ENCODE measurements at places on chromosomes 6 and 20. TPM values are rescaled to one million over a fixed set of nuclear protein-coding genes. Genes with fewer than 3 reads are reported as not detected.

GRCh38 chr20:9626357-9626756, 112.0 kb downstream of the LAMP5 start:
- DNase-seq: no peak

DNA sequence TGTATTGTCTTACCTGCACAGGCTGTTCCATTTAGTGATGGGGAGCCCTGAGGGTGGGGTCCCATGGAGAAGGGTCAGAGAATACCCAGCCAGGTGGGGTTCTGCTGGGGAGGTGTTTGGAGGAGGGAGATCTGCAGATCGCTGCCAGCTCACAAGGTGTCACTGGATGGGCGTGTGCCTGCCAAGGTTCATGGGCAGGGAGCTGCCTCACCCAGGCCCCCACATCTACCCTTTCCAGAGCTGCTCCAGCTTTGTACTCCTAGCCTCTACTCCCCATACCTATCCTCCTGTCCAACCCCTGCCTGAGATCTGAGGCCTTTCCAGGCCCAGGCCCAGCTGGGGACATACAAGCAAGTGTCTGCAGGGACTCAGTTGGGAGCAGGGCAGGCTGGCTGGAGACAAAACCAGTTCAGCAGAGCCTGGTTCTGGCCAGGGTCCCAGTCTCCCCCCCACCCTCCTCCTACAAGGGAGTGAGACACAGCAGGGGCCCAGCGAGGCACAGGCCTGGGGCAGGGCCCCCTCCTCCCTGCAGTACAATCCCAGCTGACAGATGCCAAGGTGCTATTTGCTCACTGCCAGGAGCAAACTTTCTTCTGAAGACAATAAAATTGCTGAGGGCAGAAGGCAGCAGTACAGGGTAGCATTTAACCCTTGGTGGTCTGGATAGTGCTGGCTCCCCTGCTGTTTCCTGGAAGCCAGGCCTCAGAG, 19.7 kb downstream of the SPDEF start:
- no peak for DNase-seq

DNA sequence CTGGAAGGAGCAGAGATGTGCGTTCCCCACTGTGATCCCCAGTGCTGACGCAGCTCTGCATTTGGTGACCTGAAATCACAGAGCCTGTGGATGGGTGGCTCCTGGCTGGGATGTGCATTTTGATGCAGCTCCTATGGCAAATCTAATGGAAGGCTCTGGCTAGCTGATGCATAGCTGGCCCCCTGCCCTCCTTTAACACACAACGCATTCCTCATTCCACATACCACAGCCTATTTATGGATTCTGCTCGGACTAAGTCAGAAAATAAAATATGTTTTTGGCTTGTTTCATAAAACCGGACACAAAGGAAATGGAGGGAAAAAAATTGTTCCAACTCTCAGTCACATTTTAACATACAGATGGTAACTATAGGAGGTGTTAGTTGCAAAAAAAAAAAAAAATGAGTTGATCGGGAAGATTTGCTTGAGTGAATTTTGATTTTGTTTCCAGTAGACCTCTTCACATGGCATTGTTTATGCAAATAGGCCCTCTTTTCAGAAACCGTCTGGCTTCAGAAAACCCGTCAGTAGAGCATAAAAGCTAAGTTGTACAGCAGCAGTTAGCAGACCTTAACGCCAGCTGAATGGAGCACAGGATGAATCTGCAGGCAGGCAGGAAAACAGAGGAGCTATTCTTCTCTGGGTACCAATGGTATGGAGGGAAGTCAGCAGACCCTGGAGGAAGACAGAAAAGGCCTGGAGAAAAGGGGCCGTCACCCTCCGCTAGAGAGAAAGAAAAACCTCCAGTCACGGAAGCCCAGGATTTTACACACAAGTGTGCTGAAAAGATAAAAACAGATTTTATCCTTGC, 215.4 kb downstream of the HDGFL1 start:
- DNase-seq: no peak

DNA sequence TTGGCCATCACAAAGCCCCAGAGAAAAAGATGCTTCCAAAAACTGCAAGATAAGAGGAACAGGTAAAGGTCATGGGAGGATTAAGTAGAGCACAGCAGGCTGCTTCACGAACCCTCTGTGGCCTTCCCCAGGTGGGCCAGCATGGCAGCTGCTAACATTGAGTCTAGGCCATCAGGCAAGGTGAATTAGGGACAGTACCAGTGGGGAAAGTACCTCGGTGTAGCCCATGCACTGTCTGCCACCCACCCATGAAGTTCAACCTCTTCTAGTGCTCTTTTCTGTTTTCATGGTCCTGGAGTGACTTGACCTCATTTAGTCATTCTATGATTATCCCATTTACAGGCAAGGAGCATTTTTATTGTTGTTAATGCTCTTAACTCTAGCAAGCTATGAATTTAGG, 108.6 kb upstream of the DUSP22 start:
- no peak for DNase-seq

DNA sequence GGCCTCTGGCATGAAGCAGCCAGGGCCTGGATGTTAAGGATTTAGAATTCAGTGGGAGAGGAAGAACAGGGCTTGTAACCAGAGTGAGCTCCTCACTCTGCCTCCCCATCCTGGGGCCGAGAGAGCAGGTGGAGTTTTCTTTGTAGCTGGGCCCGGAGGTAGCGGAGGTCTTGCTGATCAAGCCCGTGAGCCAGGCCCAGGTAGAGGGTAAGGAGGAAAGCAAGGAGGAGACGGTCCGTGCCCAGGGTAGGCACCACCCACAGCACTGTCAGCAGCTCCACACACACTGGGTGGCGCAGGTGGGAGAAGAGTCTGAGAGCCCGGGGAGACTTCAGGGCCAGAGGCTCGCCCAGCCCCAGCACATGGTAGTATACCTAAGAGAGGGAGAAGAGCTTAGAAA, 2.1 kb upstream of the PPP1R18 start:
- no peak for DNase-seq

CST5 gene
- total RNA-seq: not detected

HLA-DRB1 gene
- 15.3 TPM for total RNA-seq

DNA sequence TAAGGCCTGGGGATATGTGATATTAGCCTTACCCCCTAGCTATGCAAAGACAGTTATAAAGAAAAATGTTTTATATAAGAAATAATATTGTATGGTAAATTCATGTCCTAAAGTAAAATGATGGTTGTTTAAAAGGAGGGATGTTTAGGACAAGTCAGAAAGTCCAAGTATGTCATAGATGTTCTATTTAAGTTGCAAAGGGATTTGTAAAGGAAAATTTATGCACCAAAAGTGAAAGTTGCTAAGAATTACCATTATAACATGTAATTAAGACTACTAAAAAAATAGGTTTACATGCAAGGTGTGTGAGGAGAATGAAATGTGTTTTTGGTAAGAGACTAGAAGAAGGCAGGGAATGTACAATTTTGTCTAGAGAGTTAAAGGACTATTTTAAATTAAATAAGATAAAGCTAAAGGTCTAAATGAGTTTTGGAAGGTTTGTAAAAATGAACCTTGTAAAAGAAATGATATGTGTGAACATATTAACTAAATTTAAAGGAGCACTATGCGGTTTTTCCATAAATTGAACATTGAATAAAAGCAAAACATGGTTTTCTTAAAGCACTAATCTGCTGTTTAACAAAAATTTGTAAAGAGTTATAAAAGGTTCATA, 22.7 kb upstream of the GOPC start:
- DNase-seq: no peak
